ENCODE measurements at places on chromosomes 11 and 22. TPM values are rescaled to one million over a fixed set of nuclear protein-coding genes. Genes with fewer than 3 reads are reported as not detected.

DNA sequence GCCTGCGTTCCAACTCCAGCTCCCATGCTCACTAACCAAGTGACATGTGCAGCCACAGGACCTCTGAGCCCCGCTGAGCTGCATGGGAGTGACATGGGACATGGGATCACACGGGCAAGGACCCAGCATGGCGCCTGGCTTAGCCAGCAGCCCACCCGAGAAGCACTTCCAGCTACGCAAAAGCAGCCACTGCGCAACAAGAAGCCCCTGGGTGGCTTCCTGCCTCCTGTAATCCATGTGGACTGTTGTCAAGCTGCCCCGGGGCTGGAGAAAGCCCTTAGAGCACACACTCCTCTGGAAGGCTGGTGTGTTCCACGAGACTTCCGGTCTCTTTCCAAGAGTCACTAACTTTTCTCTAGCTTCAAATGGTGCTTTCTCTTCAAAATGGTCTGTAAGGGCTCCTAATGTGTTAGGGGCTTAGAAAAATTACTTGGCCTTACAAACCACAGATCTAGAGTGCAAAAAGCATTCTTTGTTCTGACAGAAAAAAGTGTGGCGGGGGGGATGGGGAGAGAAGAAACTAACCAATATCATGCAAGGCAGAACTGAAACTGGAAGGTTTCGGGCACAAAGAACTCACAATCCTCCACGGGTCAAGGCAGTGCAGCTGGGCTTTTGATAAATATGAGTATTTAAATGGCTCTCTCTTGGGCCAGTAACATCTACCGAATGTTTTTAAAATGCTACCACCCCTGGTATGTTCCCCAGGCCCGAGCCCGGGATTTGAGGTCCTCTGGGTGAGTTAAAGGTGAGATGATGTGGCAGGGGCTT is 5.5 kb downstream of the C11orf24 start:
- H3K27me3 ChIP-seq, result peaks cover 2% of the 10 kb centered on the region
- no peak overlapping the region for H3K27ac ChIP-seq
- peaks cover 7% of the 10 kb centered on the region for H3K36me3 ChIP-seq

DNA sequence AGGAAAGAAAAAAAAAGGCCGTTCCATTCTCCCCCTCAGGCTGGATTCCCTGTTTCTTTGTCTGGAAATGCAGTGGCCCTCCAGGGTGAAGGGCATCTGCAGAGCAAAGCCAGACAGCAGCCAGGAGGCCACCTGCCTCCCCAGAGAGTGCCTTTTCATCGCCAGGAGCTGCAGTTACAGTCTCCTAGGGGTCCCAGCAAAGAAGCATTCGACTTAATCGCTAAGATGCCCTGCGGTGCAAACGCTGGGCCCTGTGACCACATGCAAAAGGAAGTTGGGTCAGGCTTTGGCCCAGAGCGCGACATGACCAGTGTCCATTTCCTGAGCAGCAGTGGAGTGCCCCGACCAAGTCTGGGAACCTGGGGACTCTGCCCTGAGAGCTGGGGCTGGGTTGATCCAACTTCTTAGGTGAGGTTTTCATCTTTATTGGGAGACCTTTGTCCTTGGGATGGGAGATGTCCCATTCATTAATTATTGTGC is 304.6 kb downstream of the OPCML start:
- H3K27me3 ChIP-seq, result peaks cover 2% of the 10 kb centered on the region
- peak overlapping the region; percentile 93 for H3K27ac ChIP-seq
- peaks cover 8% of the 10 kb centered on the region for H3K36me3 ChIP-seq

DNA sequence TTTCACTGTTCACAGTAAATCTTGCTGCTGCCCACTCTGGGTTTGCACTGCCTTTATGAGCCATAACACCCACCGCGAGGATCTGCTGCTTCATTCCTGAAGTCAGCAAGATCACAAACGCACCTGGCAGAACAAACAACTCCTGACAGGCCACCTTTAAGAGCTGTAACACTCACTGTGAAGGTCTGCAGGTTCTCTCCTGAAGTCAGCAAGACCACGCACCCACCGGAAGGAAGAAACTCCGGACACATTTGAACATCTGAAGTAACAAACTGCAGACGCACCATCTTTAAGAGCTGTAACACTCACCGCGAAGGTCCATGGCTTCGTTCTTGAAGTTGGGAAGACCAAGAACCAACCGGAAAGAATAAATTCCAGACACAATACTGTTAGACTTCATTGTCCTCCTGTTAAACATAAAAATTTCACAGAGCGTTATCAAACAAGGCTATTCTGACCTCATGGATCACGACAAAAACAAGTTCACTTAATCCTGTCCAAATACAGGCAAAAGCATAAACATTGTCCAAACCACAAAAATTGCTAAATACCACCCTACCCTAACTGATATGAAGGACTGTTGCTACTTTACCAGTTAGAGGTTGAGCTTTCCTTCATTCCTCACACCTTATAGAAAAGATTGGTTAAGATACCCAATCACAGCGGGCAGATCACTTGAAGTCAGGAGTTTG is 3.0 kb upstream of the CCDC117 start:
- H3K4me3 ChIP-seq, result no peak overlapping the region
- H3K4me1 ChIP-seq, result peaks cover 5% of the 10 kb centered on the region
- peaks cover 5% of the 10 kb centered on the region for H3K27me3 ChIP-seq
- H3K36me3 ChIP-seq, result no peaks in the 10 kb centered on the region
- no peak for DNase-seq
- no peak overlapping the region for H3K27ac ChIP-seq

DNA sequence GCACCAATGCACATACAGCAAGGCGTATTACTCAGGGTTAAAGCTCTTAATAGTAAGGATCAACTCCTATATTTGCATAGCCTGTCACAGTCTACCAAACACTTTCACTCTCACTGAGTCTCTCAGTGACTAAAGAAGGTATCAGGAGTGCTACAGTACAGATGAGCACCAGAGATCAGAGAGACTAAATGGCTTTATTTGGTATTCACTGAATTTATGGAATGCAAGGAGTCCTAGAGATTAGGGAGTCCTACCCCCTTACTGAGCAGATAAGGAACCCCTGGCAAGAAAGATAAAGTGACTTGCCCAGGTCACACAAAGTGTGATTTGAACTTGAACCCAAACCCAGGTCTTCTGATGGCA is 396.4 kb upstream of the CCDC90B start:
- H3K27me3 ChIP-seq, result no peaks in the 10 kb centered on the region
- H3K36me3 ChIP-seq, result no peaks in the 10 kb centered on the region
- H3K27ac ChIP-seq, result no peak overlapping the region
- peaks cover 8% of the 10 kb centered on the region for H3K4me1 ChIP-seq

DNA sequence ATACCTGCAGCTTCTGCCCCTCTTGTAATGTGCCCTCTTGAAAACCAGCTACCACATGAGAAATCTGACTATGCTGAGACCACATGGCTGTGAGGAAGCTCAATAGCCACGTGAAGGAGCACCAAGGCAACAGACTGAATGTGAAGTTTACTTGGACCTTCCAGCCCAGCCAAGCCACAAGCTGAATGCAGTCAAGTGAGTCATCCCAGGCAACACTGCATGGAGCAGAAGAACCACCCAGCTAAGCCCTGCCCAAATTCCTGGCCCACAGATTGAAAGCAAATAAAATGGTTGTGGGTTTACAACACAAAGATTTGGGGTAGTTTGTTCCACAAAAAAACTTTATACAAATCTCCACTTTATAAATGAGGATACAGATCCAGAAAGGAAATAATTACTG is 114.5 kb downstream of the TIMP3 start:
- DNase-seq, result no peak
- H3K36me3 ChIP-seq, result peaks cover 8% of the 10 kb centered on the region
- H3K4me3 ChIP-seq, result no peak overlapping the region
- H3K27ac ChIP-seq, result no peak overlapping the region

DNA sequence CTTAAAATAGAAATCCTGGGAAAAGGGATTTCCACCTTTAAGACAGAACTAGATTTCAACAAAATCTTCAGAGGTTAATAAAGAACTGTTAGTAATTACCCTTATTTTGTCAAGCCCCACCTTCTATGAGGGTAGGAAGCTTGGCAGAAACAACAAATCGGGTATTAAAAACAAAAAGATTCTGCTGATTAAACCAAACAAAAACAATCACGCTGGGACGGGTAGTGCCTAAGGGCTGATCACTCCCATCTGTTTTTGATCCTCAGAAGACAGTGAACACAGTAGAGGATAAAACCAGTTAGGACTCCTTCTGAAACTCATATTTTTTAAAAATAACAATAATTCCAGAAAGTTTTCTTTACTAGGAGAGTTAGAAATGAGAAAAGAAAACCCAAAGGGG is 441.3 kb upstream of the API5 start:
- no peak overlapping the region for H3K4me3 ChIP-seq
- no peak overlapping the region for H3K27ac ChIP-seq
- no peaks in the 10 kb centered on the region for H3K4me1 ChIP-seq
- no peaks in the 10 kb centered on the region for H3K27me3 ChIP-seq

- peak overlapping the region; percentile 89 for H3K27ac ChIP-seq
- no peaks in the 10 kb centered on the region for H3K36me3 ChIP-seq
- peaks cover 21% of the 10 kb centered on the region for H3K4me1 ChIP-seq
- H3K4me3 ChIP-seq, result peak overlapping the region; percentile 84
- peak; percentile 90 for DNase-seq
Measured at GRCh38 chr22:17368554-17369438, 464 bp upstream of the CECR2 start.

DNA sequence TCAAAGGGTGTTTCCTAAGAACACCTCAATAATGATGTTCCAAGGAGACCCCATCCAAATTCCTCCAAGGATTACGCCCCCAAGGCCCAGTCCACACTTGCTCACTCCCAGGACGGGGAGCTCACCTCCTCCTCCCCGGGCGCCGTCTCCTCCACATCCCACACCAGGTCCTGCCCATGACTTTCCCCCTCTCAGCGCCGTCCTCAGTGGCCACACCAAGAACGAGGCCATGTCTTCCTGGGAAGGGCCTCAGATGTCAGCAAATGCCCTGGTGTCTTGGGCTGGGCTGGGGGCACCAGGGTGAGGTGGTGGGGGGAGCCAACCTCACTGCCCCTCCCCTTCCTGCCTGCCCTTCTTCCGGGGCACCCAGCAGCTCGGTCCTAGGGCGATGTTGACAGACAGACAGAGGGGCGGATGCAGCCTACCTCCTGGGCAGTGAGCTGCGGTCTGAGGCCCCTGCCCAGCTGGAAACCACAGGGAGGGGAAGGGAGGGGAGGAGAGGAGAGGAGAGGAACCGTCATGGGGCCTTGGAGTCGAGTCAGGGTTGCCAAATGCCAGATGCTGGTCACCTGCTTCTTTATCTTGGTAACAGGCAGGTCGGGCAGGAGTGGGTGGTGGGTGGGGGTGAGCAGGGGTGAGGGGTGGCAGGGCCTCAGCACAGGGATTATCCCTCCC is at the start of the genes C11orf21 and TSPAN32:
TSS of gene C11orf21 (minus strand) at position 288 of the 675 bp plus-strand sequence. CDS start at position 178, 110 bp downstream.
TSS of gene TSPAN32 (plus strand) at position 383 of the 675 bp plus-strand sequence. CDS start at position 520, 137 bp downstream.
- no peak within 1 kb of the TSS for H3K4me3 ChIP-seq
- H3K27me3 ChIP-seq, result peaks cover 2% of the 10 kb centered on the region
- no peaks in the 10 kb centered on the region for H3K4me1 ChIP-seq

The AQP11 gene
- total RNA-seq, result 2.0 TPM

The LIF gene
- total RNA-seq, result 0.29 TPM

GRCh38 chr22:20080776-20081654 is 974 bp downstream of the DGCR8 start:
- peaks cover 29% of the 10 kb centered on the region for H3K4me1 ChIP-seq
- H3K27ac ChIP-seq, result peak overlapping the region; percentile 98
- peak overlapping the region; percentile 91 for H3K4me3 ChIP-seq
- no peaks in the 10 kb centered on the region for H3K36me3 ChIP-seq

The BARX2 gene
- not detected for total RNA-seq

DNA sequence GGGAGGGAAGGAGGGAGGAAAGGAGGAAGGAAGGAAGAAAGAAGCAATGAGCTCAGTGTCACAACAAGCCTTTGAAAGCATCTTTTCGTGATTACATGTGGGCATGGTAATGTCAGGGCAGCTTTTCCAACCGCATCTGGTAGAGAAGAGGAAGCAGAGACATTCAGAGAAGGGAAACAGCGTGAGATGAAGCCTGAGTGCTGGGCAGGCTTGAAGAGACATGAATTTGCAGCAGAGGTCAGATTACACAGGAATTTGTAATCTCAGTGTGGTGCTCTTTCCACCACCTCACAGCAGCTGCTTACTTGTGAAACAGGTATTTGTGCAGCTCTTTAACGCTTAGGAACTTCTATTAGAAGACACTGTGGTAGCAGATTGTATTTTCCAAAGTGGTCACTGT is 289.5 kb upstream of the C11orf87 start:
- H3K4me1 ChIP-seq, result peaks cover 2% of the 10 kb centered on the region
- no peak overlapping the region for H3K27ac ChIP-seq
- DNase-seq, result no peak
- H3K36me3 ChIP-seq, result no peaks in the 10 kb centered on the region

GRCh38 chr22:38412435-38413084 is 42.4 kb downstream of the KCNJ4 start:
- H3K27ac ChIP-seq, result no peak overlapping the region
- H3K4me3 ChIP-seq, result no peak overlapping the region
- H3K36me3 ChIP-seq, result peaks cover 13% of the 10 kb centered on the region
- no peaks in the 10 kb centered on the region for H3K27me3 ChIP-seq

DNA sequence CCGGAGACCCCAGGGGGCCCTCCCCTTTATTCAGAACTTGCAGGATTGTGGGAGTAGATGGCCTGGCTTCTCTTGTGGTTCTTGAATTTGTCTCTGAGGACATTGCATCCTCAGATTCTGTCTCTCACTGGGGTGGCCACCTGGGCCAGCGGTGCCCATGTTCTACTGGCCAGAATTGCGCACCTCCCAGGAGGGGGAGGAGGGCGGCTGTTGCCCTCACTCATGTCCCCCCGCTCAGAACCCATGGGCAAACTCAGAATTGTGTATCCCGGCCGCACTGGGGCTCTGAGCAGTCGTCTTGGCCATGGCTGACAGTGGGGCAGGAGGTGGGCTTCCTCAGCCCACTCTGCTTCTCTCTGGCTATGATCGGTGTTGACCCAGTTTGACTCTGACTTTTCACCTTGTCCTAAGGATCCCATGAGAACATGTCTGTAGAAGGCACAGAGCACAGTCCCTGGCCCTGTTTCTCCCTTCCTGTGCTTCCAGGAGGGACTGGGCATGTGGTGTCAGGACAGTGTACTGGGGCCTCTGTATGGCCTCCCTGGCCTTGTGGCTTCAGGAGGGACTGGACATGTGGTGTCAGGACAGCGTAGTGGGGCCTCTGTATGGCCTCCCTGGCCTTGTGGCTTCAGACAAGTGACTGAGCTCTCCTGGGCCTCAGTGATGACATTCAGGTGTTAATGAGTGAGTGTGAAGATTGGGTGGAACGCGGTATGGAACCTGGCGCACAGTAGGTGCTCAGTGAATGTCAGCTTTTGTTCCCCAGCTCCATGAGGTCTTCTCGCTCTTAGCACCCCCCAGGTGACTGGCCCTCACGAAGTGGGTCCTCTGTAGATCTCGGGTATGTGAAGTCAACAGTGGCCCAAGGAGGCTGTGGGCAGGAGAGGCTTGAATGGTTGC is 99.3 kb downstream of the TBC1D22A start:
- peaks cover 4% of the 10 kb centered on the region for H3K27me3 ChIP-seq
- DNase-seq, result no peak
- no peak overlapping the region for H3K4me3 ChIP-seq
- no peaks in the 10 kb centered on the region for H3K4me1 ChIP-seq
- no peak overlapping the region for H3K27ac ChIP-seq

The C11orf87 gene
- total RNA-seq, result 0.27 TPM

- DNase-seq, result no peak
- H3K27me3 ChIP-seq, result no peaks in the 10 kb centered on the region
- no peak overlapping the region for H3K27ac ChIP-seq
- no peaks in the 10 kb centered on the region for H3K36me3 ChIP-seq
Measured at GRCh38 chr22:48125416-48125815, 1363.0 kb downstream of the TBC1D22A start.
